ENCODE measurements at places on chromosomes 4 and X.

DNA sequence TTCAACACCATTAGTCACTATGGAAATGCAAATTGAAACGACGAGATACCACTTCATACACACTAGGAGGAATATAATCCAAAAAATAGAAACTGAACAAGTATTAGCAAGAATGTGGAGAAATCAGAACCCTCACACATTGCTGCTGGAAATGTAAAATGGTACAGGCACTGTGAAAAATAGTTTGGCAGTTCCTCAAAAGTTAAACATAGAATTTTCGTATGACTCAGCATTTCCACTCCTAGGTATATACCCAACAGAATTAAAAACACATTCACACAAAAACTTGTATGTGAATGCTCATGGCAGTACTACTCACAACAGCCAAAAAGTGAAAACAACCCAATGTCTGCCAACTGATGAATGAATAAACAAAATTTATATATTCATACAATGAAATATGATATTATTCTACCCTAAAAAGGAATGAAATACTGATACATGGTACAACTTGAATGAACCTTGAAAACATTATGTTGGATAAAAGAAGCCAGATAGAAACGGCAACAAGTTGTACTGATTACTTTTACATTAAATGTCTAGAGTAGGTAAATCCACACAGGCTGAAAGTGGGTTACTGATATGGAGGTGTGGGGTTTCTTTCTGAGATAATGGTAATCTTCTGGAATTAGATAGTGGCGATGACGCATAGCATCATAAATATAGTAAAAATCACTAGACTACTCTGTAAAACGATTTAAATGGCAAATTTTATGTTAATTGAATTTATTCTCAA lies 22.3 kb downstream of the TEC start:
- no peak for DNase-seq

DNA sequence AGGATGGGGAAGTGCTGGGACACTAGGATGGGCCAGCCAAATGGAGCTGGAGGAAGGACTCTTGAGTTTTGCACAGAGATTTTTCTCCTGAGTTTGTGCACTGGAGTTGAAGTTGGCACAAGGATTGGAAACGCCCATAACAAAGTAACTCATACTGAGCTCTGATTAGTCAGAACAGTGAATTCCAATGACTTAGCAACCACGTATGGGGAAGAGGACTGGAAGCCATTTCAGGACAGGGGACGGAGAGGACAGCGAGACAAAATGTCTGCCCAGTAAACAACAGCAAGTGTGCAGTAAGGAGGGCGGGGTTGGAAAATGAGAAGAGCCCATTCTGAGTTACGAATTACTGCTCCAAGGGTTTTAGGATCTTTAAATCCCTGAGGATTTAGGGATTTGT lies 5.9 kb downstream of the RIPPLY1 start:
- no peak for DNase-seq

GRCh38 chr4:73103799-73104503 lies 34.4 kb upstream of the COX18 start:
- DNase-seq = no peak

DNA sequence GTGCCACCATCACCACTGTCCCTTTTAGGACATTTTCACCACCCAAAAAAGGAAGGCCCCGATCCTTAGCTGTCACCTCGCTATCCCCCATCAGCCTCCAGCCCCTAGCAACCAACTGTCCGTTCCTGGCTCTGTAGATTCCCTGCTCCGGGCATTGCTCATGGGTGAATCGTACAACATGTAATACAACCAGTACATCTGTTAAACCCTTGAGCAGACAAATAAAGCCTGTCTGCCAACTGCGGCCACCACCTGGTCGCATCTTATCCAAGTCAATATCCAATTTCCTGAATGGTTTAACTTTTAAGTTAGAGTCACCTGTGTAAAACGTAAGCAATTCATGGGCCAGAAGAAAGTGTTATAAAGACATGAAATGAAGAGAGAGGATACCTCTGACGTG lies 251.9 kb downstream of the AFAP1 start:
- DNase-seq = no peak

DNA sequence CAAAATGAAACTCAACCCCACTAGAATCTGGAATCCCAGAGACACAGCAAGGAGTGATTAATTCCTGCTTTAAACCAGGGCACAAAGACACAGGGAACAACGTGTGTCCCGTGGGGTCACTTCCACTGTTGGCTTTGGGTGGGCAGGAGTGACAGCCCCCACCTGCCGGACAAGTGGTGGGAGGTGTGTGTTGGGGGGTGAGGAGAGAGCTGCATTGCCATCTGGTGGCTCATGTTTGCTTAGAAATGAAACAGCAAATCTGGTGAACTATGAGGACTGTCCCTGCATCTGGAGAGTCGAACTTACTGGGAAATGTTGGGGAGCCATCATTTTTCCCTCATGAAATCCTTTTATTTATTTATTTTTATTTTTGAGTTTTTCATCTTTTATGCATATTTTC lies 75.9 kb upstream of the AFAP1 start:
- DNase-seq = no peak

DNA sequence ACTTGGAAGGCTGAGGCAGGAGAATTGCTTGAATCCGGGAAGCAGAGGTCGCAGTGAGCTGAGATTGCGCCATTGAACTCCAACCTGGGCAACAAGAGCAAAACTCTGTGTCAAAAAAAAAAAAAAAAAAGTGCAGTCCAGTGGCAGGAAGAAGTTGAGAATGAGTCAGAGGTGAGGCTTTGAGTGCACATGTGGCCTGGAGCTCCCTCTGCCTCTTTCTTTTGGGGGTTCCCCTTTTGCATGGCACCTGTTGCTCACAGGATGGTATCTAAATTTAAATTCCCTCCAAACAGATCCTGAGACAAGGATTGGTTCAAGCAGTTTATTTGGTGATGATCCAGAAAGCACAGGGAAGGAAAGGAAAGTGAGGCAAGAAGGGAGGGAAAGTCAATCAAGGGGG lies 151.4 kb upstream of the STX18 start:
- DNase-seq = no peak

- DNase-seq = no peak
Measured at GRCh38 chr4:159343116-159343515, 240.2 kb downstream of the RAPGEF2 start.

DNA sequence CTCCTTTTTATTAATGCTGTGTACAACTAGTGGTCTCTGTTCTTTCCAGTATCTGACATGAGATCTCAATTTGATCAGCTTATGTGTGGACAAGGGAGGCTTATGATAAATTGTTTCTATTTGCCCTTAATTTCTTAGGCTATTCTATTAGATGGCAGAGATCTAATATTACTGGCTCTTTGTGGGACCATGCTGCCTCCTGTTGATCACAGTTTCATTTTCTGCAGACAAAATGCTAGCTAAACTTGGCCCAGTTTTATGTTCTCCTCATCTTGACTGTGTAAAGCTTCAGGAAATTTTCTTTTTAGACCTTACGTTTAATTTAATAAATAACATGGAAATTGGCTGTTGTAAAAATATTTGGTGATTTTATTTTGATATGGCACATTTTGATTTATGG lies 627.1 kb upstream of the AADAT start:
- no peak for DNase-seq

DNA sequence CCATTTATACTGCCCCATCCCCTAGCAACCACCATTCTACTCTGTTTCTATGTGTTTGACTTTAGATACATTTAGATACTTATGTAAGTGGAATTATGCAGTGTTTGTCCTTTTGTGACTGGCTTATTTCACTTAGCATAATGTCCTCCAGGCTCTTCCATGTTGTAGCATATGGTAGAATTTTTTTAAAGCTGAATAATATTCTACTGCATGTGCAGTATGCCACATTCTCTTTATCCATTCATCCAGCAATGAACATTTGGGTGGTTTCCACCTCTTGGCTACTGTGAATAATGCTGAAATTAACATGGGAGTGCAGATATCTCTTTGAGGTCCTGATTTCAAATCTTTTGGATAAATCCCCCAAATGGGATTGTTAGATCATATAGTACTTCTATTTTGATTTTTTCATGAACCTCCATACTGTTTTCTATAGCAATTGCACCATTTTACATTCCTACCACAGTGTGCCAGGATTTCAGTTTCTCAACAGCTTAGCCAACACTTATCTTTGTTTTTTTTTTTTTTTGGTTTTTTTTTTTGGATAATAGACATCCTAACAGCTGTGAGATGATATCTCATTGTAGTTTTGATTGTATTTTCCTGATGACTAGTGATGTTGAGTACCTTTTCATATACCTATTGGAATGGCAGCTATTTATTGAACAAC lies 105.9 kb upstream of the LNX1 start:
- no peak for DNase-seq

DNA sequence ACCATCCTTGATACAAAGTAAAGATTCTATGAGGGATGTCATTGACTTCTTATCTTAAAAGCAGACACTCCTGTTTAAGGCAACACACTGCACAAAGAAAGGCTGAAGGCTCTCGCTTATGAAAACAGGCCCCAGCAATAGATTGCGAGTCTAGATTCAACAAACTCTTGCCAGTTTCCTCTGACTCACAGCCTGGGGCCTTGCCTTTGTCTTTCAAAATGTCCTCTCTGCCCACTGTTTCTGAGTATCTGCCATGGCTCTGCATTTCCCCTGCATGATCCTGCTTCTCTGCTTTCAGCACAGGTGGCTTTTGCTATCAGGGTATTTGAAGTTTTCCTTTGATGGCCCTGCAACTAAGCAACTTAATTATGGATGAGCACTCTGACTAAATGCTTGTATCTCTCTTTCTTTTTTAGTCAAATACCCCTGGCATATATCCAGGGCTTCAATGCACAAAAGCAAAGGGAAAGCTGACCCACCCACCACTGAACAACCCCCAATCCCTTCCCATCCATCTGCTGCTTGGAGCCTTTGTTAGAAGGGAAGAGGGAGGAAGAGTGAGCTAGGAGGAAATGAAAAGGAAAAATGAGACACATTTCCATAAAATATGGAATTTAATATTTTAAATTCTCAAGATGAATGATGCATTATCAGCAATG lies 32.2 kb downstream of the NDP start:
- no peak for DNase-seq

GRCh38 chr4:81509191-81509590 lies 37.5 kb upstream of the RASGEF1B start:
- no peak for DNase-seq

DNA sequence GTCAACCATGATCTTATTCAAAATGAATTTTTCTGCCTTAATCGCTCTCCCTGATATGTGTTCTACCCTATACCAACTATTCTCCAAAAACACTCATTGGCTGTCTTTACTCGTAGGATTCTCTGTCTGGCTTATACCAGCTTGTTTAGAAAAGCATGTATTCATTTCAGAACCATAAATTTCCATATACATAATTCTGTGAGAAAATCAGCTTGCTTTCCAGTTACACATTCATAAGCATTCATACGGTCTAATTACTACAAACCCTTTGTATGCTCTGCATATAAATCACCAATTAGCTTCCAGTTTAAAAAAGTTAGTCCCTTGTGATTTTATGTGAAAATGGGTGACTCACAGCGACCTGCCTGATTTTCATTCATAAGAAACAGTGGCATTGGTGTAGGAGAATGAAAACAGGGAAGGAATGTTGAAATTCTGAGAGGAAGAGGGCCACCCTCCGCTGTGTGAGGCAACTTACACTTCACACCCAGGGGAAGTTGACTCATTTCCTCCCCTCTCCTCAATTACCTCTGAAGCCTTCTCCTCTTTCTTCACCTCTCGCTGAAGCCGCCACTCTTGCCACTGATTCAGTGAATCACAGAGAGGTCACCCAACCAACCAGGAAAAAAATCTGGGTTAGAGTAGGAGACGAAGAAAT lies 63.3 kb downstream of the MEPE start:
- DNase-seq = no peak

GRCh38 chrX:103155201-103155600 lies 59.7 kb upstream of the BEX4 start:
- no peak for DNase-seq

DNA sequence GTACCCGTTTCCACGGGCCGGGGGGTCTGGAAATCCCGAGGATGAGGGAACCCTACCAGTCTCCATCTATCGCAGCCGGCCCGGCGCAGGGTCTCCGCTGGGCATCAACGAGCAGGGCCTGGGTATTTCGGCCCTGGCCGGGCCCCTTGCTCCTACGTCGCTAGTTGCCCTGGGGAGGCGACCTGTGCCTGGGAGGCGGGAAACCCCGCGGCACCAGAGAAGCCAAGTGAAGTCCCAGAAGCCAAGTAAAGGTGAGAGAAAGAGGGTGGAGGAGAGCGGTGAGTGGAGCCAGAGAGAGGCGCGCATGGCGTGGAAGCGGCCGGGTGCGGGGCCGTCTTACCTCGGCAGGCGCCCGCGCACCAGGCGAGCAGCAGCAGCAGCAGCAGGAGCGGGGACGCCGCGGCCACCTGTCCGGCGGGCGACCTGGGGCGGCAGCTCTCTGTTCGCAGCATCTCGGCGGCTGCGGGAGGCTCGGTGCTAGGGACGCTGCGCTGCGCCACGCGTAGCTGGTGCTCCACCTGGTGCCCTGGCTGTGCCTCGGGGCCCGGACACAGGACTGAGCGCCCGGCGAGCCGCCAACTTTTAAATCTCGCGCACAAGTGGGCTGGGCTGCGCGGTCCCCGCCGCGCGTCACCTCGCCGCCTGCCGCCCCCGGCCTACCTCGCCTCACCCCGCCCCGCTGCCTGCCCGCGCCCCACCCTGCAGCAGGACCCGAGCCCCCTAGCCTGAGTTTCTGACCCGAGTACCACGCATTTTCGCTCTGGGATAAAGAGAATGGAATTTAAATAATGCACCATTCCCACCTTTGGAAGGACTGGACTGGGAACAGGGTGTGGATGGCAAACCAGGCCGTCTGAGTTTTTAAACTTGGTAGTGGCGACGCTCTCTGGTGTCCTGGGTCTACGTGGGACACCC lies at the start of gene NMU:
TSS of gene NMU (minus strand) at position 558 of the 915 bp plus-strand sequence. CDS start at position 452, 106 bp downstream.
- DNase-seq = no peak

- no peak for DNase-seq
Measured at GRCh38 chr4:114980932-114981708, 132.3 kb downstream of the NDST4 start.

- no peak for DNase-seq
Measured at GRCh38 chr4:27187786-27188185, 327.1 kb downstream of the STIM2 start.

GRCh38 chr4:123980736-123981300 lies 584.2 kb downstream of the SPRY1 start:
- DNase-seq = no peak

DNA sequence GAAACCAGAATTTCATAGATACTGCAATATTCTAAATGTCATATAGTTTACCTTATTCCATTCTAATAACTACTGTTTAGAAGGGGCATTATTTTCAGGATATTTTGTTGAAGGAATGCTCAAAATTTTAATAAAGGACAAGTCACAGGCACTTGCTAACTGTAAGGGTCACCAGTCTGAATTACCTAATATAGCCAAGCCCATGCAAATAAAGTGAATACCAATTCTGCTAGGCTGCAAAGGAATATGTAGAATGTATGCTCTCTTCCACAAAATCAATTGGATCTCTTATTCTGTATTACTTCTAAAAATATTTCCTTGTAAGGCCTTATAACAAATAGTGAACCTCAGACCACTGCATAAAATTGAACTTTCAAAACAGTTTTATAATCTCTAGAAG lies 52.3 kb upstream of the FAT4 start:
- no peak for DNase-seq

- no peak for DNase-seq
Measured at GRCh38 chr4:98555798-98556445, 102.5 kb downstream of the TSPAN5 start.
